ENCODE measurements at places on chromosomes 2 and 18. TPM values are rescaled to one million over a fixed set of nuclear protein-coding genes. Genes with fewer than 3 reads are reported as not detected.

OTOF gene
- 0.06 TPM for polyA plus RNA-seq

CDH7 gene
- not detected for polyA plus RNA-seq

GNAL gene
- polyA plus RNA-seq = 0.07 TPM

NABP1 gene
- polyA plus RNA-seq = 14.7 TPM

ANKRD30BL gene
- polyA plus RNA-seq = not detected

WDPCP gene
- polyA plus RNA-seq = 2.1 TPM

ZNF521 gene
- polyA plus RNA-seq = 111 TPM

DYNAP gene
- polyA plus RNA-seq = not detected

CLEC4F gene
- polyA plus RNA-seq = not detected

CREG2 gene
- 0.48 TPM for polyA plus RNA-seq

MAPK4 gene
- polyA plus RNA-seq = not detected

UBE2E3 gene
- polyA plus RNA-seq = 96.9 TPM

PLEKHB2 gene
- 56.8 TPM for polyA plus RNA-seq

STEAP3 gene
- 10.6 TPM for polyA plus RNA-seq

PJVK gene
- polyA plus RNA-seq = 1.3 TPM

SMYD1 gene
- not detected for polyA plus RNA-seq

SPATA3 gene
- not detected for polyA plus RNA-seq

CDH2 gene
- polyA plus RNA-seq = 37.6 TPM

CHCHD5 gene
- 63.5 TPM for polyA plus RNA-seq

DPP4 gene
- 0.84 TPM for polyA plus RNA-seq

NEU2 gene
- not detected for polyA plus RNA-seq

DSG2 gene
- polyA plus RNA-seq = not detected

CTAGE1 gene
- polyA plus RNA-seq = not detected

ZNF892 gene
- polyA plus RNA-seq = 0.64 TPM

BMP10 gene
- not detected for polyA plus RNA-seq

PROKR1 gene
- polyA plus RNA-seq = not detected

CENPA gene
- polyA plus RNA-seq = 18.6 TPM

CXCR2 gene
- not detected for polyA plus RNA-seq

MBP gene
- polyA plus RNA-seq = 2.0 TPM

VAMP5 gene
- 624 TPM for polyA plus RNA-seq

CYP27A1 gene
- 30.3 TPM for polyA plus RNA-seq

SLC4A3 gene
- polyA plus RNA-seq = 0.29 TPM

PMS1 gene
- polyA plus RNA-seq = 4.9 TPM

FEV gene
- not detected for polyA plus RNA-seq

Data from endothelial cell of umbilical vein (primary cell).